ENCODE measurements at places on chromosomes 12 and 14. TPM values are rescaled to one million over a fixed set of nuclear protein-coding genes. Genes with fewer than 3 reads are reported as not detected.

Gene COX8C
- total RNA-seq, result not detected

Gene KSR2
- total RNA-seq, result 0.05 TPM

Gene RD3L
- not detected for total RNA-seq

Gene TSHR
- not detected for total RNA-seq

Gene FGF6
- total RNA-seq, result not detected

Gene SLCO1C1
- not detected for total RNA-seq

Gene KLRK1
- total RNA-seq, result 0.75 TPM

Gene LRFN5
- total RNA-seq, result not detected

Gene CACNB3
- total RNA-seq, result 13.1 TPM

Gene OVCH1
- not detected for total RNA-seq

Gene ETFBKMT
- total RNA-seq, result 0.37 TPM

Gene L3HYPDH
- 14.2 TPM for total RNA-seq

Gene VDR
- total RNA-seq, result 312 TPM

Gene ERC1
- 37.5 TPM for total RNA-seq

Gene KLHL33
- total RNA-seq, result not detected

Gene EEF1AKMT3
- total RNA-seq, result 5.8 TPM

Gene GLI1
- 1.5 TPM for total RNA-seq

Gene KRT6A
- not detected for total RNA-seq

Gene KIF26A
- 0.34 TPM for total RNA-seq

Gene RESF1
- 41.9 TPM for total RNA-seq

Gene BICDL1
- total RNA-seq, result 127 TPM

Gene IGF1
- total RNA-seq, result 1.6 TPM

Gene TEX52
- total RNA-seq, result not detected

Gene HSPB8
- total RNA-seq, result not detected

Gene CCDC63
- total RNA-seq, result not detected

Gene SERPINA12
- total RNA-seq, result not detected

Gene GUCY2C
- total RNA-seq, result not detected

Gene TAS2R30
- 2.9 TPM for total RNA-seq

Gene NEDD8
- total RNA-seq, result 202 TPM

Gene MIPOL1
- total RNA-seq, result not detected

Gene DDX47
- 120 TPM for total RNA-seq

Gene BDKRB2
- total RNA-seq, result not detected
